NCI-H2107 (cell line): ENCODE measurements at places on chromosomes 4 and X.

DNA sequence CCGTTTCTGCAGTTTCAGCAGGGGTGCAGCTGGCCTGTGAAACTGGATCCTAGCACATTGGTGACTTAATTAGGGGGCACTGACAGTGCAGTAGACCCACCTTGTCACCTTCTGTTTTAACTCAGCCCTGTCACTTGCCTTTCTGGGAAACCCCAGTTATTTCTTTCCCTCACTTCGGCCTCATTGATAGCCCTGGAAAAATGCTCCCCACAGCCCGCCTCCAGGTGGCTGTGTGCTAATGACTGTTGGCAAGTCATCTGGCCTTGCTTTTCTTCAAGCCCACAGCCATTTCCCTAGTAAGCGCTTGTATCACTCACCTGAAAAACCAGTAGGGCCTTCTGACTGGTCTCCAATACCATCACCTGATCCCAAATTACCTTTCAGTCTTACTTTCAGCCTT, 3.3 kb downstream of the CXCR3 start:
- DNase-seq, result no peak

GRCh38 chr4:168737806-168738172, 240.9 kb downstream of the PALLD start:
- no peak for DNase-seq

DNA sequence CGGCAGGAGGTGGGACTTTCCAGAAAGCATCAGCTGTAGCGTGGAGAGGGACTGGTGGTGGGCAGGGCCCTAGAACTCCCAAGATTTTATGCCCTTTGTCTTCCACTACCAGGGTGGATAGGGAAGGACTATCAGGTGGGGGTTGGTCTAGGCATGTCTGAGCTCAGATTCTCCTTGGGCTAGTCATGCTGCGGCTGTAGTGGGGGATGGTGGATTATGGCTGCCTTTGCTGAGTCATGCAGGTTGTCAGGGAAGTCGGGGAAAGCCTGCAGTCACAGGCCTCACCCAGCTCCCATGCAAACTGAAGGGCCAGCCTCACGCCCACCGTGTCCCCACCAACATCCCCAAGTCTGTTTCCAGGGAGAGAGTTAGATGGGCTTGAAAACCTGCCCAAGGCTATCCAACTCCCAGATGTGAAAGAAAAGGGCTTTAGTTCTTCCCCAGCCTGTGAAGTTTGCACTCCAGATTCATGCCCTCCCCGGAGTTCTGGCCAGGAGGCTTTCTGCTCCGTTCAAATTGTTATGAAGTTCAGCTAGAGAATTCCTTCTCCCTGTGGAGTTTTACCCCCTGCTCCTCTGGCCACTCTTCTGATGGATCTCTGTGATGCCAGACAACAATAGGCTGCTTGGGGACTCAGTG, 13.4 kb upstream of the MEPE start:
- DNase-seq, result no peak

DNA sequence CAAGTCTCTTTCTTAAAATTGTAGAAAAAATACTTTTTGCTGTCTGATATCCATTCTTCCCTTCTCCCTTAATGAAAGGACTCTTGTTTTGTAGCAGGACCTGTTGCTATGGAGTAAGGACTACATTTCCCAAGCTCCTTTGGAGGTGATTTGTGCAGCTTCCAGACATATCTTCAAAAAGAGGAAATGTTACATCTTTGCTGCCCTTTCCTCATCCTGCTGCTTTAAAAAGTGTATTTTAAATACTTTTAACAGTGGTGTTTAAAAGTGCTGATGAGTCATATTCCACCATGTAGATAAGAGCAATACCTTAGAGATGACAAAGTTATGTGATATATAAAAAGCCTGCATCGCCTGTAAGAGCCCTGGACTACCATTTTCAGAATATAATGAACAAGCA, 98.7 kb downstream of the CFAP299 start:
- no peak for DNase-seq

- no peak for DNase-seq
These were observed 7.6 kb upstream of the UNC5C start for GRCh38 chr4:95556207-95556859.

GRCh38 chrX:133546441-133546840, 131.2 kb upstream of the GPC4 start:
- no peak for DNase-seq

- no peak for DNase-seq
These were observed 523.6 kb upstream of the BOD1L1 start for GRCh38 chr4:14151101-14151500.

DNA sequence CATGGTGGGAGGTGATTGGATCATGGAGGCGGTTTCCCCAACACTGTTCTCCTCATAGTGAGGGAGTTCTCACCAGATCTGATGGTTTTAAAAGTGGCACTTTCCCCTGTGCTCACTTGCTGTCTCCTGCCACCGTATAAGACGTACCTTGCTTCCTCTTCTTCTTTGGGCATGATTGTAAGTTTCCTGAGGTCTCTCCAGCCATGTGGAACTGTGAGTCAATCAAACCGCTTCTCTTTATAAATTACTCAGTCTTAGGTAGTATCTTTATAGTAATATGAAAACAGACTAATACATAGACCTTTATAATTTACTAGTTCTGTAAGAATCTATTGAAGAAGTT, 82.5 kb upstream of the PITX2 start:
- DNase-seq, result no peak
